ENCODE measurements at places on chromosomes 5 and 9.

- DNase-seq: no peak
Measured at GRCh38 chr5:134258896-134259295, 33.0 kb upstream of the PPP2CA start.

DNA sequence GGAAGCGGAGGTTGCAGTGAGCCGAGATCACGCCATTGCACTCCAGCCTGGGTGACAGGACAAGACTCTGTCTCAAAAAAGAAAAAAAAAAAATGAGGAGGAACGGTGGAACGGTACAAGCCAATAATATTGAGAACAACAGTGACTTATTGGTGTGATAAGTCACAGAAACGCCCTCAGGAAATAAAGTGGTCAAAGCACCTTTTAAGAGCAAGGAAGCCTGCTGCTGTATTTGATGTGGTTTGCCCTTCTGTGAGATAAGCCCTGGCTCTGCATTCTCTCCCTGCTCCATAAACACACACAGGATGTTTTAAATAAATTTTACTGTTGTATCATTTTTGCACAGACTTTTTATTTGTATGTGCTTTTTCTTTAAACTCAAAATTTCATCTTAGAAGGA is 269.9 kb upstream of the MSX2 start:
- no peak for DNase-seq

DNA sequence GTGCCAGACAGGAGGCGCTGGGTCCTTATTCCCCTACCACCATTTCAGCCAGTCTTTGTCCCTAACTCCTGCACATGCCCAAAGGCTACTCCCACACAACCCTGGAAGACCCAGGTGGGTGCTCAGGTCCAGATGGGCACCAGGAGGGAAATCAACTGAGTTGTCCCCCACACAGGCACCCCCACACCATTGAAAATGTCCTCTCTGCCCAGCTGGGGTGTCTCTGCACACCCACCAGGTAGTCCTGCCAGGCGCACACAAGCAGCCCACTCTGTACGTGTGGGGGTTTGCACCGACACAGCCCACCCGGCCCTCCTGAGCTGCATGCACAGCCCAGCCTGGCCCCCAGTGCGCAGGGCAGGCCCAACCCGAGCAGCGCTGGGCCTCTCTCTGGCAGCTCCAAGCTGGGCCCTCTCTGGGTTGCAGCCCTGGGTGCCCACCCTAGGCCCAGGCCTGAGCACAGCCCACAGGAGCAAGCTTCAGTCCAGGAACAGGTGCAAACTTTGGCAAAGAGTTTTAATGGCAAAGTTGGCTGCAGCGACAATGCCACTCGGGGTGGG is 2.2 kb downstream of the RNF208 start:
- DNase-seq: no peak

- no peak for DNase-seq
Measured at GRCh38 chr9:112939418-112939817, 48.7 kb upstream of the SLC46A2 start.

- no peak for DNase-seq
Measured at GRCh38 chr9:127444283-127444920, 6.8 kb downstream of the RPL12 start.

DNA sequence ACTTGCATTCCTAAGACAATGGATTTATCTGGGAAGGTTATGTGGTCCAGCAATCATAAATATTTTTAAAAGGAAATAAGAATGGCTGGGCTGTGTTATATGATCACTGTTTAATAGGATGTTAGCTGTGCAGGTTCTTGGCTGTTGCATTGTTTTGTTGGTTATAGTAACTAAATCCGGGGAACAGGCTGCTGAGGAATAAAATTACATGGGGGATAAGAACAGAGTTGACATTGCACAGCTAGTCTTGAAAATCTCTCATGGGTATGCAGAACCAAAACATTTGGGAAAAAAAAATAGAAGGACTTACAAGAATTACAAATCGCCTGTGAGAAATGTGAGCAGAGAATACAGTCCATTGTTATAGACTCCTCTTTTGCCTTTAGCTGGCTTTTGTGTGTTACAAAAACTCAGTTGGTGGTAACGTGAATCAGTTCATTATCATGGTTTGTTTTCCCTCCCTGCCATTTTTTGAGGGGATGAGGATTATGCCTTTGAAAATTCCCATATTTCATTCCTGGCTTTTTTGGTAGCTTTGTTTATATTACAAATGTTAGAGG is 375.3 kb upstream of the DAB2 start:
- DNase-seq: no peak

GRCh38 chr9:112198646-112199045 is 23.5 kb upstream of the SUSD1 start:
- no peak for DNase-seq

- no peak for DNase-seq
Measured at GRCh38 chr9:123686131-123686828, 243.6 kb downstream of the DENND1A start.

DNA sequence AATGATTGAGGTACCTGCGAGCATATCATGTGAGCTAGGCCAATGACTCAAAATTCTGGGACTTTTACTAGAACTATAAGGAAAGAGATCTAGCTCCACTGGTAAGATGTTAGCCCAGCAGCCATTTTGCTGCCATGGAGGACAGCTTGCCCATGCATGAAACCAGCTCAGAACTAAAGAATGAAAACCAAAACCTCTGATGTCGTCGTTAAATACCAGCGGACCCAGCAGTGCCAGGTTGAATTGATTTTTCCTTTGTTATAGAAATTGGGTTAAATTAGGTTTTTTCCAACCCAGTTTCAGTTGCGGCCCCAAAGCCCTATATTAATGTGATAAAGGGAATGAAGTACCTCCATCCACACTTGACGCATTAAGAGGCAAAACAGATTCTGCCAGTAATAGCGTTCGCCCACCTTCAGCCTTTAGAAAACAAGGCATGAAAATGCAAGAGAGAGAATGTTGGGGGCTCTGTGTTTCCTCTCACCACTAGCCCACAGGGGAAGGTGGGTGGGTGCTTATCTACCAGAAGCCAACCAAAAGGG is 5.5 kb upstream of the ITK start:
- DNase-seq: no peak

All from H7 (cell line).